Anterior cingulate cortex (tissue), 58 donors: ENCODE measurements at places on chromosomes 3 and 15.

- DNase-seq = no peak
Measured at GRCh38 chr15:84594617-84595290, 6.1 kb upstream of the ZSCAN2 start.

DNA sequence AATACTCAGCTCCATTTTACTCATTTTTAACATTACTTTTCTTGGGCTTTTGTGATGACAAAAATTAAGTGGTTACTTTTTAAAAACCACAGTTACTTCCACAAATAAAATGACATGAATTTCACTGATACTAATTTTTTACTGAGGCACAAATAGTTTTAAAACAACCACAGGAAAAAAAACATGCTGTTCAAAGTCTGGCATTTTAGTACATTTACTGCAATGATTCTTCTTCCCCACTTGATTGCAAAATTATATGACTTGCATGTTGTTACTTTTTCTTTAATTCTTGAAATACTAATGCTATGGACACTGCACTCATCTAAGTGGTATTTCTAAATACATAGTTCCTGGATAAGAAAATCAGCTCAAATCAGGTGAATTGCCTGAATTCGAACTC is 24.8 kb upstream of the SLMAP start:
- no peak for DNase-seq

DNA sequence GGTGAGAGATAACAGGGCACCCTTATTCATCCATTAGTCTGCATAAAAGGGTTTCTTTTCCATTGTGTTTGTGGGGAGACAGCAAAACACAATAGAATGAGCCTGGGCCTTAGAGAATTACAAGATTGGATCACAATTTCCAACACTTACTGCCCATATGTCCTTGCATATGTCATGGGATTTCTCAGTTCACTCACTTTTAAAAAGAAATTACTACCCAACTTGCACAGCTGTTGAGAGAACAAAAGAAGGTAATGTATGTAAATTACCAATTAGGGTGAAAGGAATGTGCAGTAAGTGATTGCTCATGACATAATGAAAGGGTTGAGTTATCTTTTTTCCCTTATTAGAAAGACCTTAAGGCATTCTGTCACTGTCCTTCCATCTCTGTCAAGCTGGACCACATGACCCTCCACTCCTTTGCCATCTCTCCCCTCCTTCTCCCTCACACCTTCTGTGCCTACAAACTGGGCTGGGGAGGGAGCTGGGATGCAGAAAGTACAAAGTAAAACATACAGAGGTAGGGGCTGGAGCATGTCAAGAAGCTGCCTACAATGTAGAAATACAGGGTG is 244.2 kb downstream of the ZMAT3 start:
- DNase-seq = no peak

DNA sequence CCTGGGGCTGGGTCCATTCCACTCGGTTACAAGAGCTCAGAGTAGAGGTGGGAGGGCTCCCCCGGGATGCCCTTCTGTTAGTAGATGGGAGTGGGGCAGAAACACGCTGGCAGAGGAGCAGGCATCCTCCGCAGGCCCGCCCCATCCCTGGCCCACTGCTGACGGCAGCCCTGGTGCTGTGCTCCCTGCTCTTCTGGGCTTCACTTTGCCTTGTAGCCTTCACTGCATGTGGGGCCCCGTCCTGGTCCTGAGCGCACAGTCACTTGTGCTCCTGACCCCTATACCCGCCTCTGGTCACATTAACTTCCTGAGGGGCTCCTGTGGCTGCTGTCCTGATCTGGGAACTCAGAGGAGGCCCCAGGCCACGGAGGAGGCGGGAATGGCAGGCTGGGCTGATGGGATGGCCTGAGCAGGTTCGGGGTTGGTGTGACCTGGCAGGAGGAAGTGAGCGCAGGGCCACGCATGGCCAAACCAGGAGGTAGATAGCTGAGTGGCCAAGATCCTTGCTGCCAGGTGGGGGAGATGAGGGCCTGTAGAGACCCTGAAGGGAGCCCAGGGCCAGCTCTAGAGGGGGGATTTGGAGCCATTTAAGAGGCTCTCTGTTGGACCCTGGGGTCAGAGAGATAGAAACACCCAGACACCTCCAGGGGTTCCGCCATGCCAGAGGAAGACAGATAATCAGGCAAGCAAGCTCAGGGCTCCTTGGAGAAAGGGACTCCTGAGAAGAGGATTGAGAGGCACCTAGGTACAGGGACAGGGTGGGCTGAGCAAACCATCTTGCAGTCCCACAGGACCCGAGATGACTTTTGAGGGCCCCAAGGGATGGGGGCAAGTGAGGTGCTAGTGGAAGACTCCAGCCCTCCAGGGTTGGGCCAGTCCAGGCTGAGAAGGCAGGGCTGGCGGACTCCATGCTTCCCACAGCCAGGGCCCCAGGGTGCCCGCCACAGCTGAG is 92.2 kb upstream of the PRR23E start:
- no peak for DNase-seq

DNA sequence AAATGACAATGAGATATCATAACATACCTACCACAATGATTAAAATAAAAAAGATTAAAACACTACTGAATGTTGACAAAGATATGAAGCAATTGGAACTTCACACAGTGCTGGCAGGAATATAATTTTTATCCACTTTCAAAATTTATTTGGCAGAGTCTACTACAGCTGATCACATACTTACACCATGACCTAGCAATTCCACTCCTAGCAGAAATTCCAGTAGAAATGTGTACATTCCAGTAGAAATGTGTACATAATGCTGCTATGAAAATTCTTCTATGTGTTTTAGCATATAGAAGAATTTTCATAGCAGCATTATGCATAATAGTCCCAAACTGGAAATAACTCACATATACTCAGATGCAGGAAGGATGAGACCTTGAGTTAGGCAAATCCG is 43.5 kb downstream of the IFT57 start:
- no peak for DNase-seq

DNA sequence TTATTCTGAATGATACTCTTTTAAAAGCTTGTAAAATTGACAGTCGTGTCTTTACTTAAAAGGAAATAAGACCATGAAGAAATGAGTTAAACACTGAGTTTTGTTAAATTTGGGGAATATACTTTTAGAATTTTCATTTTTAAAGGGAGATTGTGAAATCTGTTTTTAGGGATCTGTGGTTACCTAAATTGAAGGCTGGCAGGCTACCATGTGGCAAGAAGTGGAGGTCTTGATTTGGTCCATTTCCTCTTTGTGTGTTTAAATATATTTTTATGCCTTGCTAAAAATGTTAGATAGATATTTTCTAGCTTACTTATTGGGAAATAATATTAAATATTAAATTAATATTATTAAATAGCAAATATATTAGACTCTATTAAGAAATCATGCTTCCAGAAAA is 36.6 kb upstream of the SLC22A13 start:
- no peak for DNase-seq

- DNase-seq = peak; percentile 1
Measured at GRCh38 chr3:65436580-65436979, 602.1 kb downstream of the MAGI1 start.

DNA sequence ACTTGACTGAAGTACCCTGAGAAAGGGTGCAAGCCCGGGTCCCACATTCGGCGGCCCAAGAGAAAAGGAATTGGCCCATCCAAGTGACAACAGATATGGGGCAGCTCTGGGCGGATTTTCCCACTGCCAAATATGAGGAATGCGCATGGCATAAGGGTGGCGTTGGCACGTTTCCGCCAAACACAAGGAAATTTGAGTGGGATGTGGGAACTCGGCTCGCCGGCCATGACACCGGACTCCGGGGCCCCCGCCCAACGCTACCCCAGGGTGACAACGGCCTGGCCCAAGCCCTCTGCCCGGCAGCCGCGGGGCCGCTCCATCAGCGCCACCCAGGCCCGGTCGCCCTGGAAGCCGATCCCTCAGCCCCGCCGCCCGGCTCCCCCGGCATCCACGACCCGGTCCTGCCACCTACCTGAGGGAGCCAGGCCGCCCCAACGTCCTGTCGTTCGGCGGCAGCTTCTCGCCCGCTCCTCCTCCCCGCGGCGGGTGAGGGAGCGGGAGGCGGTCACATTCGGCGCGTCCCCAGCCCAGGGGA is 449 bp downstream of the RAF1 start:
- DNase-seq = no peak

- DNase-seq = no peak
Measured at GRCh38 chr3:31404871-31405270, 127.9 kb upstream of the STT3B start.

DNA sequence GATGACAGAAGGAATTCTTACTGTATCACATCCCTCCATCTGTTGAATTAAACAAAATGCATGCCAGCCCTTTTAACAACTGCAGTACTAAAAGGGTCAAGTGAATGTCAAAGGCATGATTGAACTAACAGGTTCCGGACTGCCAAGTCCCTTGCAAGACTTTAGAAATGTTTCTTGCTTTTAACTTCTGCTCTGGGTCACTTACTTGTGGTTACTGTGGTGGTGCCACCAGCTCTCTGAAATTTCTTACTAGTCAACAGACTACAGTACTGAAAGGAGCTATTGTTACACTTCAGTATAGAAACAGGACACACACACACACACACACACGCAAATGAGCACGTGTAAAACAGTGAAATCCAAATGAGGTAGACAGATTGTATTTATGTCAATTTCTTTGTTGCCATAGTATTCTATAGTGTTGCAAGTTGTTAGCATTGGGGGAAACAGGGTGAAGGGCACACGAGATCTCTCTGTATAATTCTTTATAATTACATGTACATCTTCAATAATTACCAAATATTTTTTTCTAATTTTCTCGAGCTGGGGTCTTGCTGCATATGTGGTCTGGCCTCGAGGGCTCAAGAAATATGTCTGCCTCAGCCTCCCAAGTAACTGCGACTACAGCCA is 79.9 kb upstream of the SLC25A26 start:
- DNase-seq = no peak

- no peak for DNase-seq
Measured at GRCh38 chr3:115855911-115856310, 232.6 kb downstream of the GAP43 start.

- no peak for DNase-seq
Measured at GRCh38 chr3:44661189-44661588, 12.7 kb downstream of the ZNF35 start.

- peak; percentile 9 for DNase-seq
Measured at GRCh38 chr3:50423543-50423942, 64.2 kb upstream of the TMEM115 start.

DNA sequence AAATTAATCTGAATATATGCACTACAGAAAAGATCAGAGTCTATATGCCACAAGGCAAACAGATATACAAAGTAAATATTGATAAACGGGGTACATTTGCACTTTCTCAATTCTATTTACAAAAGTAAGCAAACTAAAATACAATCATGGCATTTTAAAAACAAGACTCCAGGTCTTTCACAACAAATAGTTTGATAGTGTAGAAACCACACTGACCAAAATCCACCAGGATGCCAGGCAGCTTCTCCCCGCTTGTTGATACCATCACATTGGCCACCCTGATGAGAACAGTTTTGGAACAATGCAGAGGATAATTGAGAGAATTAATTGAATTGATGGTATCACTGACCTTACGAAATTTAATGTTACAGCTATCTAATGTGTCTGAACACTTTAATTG is 190.6 kb upstream of the TMCO5A start:
- no peak for DNase-seq

DNA sequence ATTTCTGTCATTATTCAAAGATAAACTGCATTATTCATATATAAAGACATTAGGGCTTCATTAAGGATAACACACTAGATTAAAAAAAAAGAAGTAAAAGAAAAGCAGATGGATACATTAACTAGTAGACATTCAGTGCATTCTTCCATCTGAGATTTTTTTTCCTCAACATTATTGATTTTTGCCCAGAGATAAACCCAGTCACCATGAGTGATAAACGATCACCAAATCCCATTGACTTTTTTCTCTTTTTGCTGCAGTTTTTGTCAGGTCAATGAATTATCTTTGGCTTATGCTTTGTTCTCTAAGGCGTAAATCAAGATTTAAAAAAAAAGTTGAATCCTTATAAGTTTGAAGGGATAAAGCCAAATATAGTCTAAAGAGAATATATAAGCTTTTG is 925.0 kb downstream of the GBE1 start:
- DNase-seq = no peak

- no peak for DNase-seq
Measured at GRCh38 chr15:96316953-96317629, 13.4 kb upstream of the NR2F2 start.

DNA sequence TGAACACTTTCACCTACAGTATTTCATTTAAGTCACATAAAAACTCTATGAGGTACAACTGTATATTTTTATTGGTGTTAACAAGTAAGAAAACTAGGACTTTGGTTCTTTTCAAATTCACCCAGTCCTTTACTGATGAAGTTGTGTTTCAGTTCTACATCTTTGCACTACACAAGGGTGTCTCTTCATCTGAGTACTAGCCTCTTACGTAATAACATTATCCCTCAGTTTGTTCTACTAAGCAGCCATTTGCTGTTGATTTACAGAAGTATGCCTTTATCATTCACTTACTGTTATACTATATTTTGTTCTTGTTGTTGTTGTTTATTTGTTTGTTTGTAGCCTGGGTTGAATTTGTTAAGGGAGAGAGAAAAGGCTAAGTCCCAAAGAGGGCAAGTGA is 311.9 kb downstream of the PLOD2 start:
- DNase-seq = no peak

DNA sequence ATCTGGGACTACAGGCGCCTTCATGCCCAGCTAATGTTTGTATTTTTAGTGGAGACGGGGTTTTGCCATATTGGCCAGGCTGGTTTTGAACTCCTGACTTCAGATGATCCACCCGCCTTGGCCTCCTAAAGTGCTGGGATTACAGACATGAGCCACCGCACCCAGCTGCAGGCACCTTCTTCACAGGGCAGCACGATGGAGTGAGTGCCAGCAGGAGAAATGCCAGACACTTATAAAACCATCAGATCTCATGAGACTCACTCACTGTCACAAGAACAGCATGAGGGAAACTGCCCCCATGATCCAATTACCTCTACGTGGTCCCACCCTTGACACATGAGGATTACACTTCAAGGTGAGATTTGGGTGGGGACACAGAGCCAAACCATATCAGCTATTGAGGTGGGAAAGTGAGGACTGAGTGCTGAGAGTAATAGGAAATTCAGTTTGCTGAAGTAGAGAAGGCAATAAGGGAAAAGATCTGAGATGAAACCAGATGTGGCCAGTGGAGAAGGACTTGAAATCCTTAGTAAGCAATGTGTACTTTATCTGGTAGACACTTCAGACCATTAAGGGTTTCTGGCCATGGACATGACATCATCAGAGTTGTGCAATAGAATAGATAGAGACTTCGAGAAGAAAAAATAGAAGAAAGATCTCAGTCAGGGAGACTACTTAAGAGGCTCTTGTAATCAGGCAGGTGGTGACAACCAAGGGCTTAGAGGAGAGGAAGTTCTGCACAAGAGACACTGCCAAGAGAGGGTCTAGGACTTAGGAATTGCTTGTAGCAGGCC is 18.1 kb upstream of the ATP13A5 start:
- no peak for DNase-seq

DNA sequence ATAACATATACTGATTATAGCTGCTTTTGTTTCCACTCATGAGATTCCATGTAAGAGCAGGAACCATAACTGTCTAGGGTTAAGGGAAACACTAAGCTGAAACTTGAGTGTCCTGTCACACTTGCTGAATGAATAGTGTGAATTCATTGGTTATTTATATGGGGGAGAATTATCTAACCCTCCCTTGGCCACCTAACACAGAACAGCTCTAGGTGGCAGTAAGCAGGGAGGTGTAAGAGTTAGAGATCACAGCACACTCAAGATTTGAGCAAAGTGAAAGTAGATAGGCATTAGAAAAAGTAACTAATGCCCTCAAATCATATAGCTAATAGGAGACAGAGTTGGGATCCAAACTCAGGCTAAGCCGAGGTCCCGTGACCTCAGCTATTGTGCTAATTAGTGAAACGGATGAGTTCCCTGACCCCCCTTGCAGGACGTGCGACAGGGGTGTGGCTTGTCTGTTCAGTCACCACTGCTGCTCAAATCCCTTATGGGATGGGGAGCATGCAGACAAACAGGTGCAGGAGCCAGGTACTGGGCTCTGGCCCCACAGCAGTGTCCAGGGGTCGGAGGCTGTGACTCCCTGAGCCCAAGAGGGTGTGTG is 27.7 kb upstream of the ANO10 start:
- no peak for DNase-seq
